ENCODE measurements at places on chromosomes 2 and 18.
A peak's percentile ranks its signal among the peaks of the same experiment; 100 is the strongest.

DNA sequence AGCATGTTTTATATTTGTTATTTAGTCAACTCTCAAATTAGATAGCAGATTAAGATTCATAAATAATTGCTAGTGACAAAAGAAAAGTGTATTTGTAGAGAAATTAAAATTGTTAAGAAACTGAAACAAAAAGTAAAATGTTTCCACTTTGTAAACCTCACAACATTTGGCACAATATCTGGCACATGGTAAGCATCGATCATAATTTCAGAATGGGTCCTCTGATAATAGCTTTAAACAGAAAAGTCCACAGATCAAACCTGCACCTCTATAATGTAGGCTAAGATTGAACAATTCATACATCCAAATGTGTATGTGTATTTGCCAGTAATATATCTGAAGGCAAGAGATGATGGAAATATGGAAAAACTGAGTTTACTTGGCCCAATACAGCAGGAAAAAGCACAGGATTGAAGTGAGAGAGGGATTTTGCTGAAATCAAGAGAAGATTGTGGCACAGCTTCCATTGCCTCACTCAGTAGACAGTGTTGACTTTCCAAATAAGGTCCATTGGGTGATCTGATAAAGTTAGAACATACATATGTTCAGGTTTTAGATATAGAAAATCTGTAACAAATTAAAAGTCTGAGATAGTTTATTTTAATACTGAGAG lies 39.4 kb downstream of the COBLL1 start:
- DNase-seq, result no peak

DNA sequence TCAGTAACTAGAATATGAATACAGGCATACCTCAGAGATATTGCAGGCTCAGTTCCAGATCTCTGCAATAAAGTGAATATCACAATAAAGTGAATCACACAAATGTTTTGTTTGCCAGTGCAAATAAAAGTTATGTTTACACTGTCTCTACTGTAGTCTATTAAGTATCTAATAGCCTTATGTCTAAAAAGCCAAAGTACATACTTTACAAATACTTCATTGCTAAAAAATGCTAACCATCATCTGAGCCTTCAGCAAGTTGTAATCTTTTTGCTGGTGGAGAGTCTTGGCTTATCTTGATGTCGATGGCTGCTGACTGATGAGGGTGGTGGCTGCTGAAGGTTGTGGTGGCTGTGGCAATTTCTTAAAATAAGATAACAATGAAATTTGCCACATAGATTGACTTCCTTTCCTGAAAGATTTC lies 159.4 kb downstream of the MYO1B start:
- DNase-seq, result no peak

GRCh38 chr2:105400138-105400540 lies 1.3 kb upstream of the FHL2 start:
- no peak for DNase-seq

DNA sequence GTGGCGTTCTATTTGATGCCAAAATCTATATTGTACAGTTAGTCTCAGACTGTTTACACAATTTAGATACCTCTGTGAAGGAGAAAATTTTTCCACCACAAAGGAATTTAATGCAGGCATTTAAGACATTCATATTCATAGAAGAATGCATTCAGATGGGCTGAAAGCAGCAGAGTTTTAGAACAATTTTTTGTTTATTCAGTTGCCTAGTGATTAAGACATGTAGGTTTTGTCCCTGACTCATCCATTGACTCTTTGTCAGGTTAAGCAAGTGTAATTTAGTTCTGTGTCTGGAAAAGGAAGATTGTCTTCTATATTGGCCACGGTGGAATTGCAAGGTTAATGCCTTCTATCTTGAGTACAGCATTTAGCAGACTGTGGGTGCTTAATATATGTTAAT lies 515.0 kb downstream of the PARD3B start:
- DNase-seq, result peak; percentile 10

DNA sequence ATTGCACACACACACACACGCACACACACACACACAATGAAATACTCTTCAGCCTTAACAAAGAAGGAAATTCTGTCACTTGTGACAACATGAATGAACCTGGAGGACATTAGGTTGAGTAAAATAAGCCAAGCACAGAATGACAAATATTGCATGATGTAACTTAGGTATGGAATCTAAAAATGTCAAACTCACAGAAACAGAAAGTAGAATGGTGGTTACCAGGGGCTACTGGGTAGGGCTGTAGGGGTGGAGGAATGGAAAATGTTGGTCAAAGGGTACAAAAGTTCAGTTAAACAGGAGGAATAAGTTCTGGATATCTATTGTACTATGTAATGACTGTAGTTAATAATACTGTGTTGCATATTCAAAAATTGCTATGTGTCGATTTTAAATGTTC lies 29.5 kb downstream of the SCN2A start:
- DNase-seq, result no peak

DNA sequence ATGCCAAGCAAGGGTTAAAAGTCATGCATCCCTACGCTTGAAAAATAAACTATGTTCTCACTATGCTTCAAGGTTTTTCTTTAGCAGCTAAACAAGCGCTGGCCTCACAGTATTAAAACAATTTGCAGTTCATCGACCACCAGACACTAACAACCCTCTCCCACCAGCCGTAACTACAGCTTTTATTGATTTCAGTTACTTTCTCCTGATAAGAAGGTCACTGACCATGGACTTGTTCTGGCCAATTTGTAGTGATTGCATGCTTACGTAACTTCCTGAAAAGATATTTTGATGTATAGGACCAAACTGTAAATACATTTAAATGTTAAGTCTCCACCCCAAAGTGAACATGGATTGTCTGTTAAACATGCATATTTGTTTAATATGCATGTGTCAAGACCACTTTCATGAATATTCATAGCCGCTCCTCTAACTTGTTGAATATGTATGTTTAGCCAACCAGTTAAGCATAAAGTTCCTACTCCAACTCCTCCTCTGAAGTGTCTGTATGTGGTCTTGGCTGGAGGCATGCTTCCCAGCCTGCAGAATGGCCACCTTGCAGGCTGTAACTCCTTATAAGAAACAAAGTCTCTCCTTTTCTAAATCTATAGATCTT lies 1.7 kb upstream of the THOC1 start:
- DNase-seq, result no peak

DNA sequence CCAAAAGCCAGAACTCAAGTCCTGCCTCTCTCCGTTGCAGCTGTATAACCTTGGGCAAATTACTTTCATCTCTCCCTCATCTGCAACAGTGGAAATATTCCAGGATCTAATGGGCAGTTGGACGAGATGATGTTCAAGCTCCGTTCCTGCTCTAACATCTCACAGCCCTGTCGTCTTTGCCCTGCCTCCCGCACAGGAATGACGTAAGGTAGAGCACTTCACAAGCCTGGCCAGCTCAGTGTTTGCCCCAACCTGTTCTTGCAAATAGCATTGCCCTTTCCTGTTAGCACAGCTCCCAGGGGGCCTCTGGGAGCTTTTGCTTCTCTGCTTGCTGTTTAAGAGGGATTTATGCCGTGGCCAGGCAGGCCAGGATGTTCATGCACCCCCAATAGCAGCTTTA lies 107.9 kb downstream of the KLHL29 start:
- no peak for DNase-seq

DNA sequence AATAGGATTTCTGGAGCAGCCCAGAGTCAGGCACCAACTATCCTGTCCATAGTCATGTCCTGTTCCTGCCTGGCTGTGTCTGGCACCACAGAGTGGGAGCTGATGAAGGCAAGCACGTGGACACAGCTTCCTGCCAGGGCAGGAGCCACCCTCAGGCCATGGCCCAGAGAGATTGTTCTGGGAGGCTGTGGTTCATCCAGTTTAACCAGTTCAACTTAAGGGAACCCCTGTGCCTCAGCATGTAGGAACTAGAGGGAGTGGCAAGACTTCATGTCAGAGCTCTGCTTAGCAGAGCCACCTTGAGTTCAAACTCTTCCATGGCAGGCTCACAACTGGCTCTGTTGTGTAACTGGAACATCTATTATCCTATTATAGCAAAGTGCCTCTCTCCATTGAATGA lies 73.2 kb upstream of the NCKAP5 start:
- DNase-seq, result peak; percentile 13

GRCh38 chr18:62663731-62664336 lies 51.5 kb upstream of the PHLPP1 start:
- no peak for DNase-seq

DNA sequence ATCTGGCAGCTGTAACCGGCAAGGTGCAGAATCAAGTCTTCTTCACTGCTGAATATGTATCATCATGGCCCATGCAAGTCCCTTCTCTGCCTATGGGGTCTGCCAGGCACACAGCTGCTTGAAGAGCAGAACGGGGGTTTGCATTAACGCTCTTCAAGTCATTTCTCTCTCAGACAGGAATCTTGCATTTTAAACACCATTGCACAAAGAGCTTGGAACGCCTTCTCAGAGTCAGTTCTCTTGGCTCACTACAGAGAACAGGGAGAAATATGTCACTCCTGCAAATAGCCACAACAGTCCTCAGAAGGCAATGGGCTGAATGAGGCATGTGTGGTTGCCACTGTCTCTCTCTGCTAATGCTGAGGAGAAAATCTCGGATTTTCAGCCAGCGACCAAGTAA lies 2173.5 kb upstream of the PIK3C3 start:
- DNase-seq, result no peak

- DNase-seq, result no peak
These were observed 110.5 kb downstream of the TSN start for GRCh38 chr2:121865914-121866313.

- DNase-seq, result no peak
These were observed 48.1 kb upstream of the SIGLEC15 start for GRCh38 chr18:45777393-45777792.

DNA sequence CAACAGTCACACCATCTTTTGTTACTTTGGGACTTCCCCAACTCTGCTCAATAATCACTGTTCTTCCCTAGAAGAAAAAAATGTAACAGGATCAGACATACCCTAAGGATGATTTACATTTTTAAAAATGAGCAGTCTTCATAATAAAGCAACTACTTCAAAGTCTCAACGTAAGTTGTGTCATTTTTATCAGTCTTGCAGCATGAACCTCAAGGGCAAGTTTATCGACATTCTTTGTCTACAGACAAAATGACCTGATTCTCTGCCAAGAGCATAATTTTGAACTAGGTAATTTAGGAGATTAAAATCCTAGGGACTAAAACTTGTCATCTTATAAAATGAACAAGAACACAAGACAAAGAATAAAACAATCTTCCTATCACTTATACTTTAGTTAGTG lies 2.3 kb downstream of the HSPD1 start:
- no peak for DNase-seq

GRCh38 chr2:239636808-239637207 lies 236.0 kb upstream of the HDAC4 start:
- no peak for DNase-seq

GRCh38 chr2:241739651-241740050 lies 5.2 kb downstream of the D2HGDH start:
- no peak for DNase-seq

GRCh38 chr2:74515981-74516633 lies 1.9 kb downstream of the TLX2 start:
- DNase-seq, result no peak

GRCh38 chr2:102253140-102253752 lies 58.1 kb upstream of the IL1RL1 start:
- no peak for DNase-seq

- no peak for DNase-seq
These were observed 108.6 kb upstream of the CWC22 start for GRCh38 chr2:180115675-180116074.

DNA sequence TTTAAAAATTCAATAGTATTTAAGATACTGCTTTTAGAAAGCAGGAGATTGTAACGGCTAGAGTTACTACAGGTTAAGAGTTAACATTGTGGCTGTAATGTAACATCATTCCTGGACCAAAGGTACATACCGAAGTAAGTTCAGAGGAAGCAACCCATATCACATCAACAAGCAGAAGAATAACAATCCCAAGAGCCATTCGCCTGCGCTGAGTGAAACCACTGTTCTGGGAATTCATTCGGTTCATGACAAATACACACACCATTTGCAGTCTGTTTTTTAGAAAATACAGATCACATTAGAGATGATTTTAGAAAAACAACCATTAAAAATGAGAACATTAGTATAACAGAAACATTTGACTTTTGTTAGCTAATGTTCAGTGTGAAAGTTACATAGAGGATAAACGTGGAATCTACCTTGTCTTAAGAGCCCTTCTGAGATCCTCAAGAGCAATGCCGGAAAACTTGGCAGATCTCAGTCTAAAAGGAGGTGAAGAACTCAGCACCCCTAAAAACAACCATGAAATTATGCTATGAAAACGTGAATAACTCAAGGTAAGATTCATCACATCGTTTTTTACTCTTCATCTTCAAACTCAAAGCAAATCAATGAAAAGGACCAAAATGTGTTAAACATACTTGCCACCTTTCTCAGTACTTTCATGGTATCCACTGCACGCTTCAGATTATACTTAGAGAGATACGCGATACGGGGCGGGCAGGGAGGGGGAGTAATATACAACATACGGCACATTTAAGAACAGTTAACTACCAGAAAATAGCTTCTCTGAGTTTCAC lies 1.2 kb downstream of the SLC35F5 start:
- peak; percentile 38 for DNase-seq

DNA sequence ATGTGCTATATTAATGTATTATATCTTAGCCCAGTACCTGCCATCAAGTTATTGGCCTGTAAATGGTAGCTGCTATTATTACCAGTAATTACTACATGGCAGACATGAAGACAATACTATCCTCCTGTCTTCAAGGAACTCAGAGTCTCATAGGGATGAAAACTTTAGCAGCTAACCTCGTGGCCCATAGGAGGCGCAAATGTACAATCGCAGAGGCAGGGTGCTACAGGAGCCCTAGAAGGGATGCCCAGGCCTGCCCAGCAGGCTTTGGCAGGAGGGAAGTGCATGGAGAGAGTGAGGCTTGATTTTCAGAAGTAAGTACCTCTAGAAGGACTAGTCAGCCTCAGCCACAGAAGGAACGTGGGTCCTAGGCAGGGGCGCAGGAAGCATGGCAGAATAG lies 44.7 kb upstream of the KIDINS220 start:
- DNase-seq, result peak; percentile 71

GRCh38 chr2:157938556-157938955 lies 62.4 kb upstream of the ACVR1 start:
- no peak for DNase-seq

DNA sequence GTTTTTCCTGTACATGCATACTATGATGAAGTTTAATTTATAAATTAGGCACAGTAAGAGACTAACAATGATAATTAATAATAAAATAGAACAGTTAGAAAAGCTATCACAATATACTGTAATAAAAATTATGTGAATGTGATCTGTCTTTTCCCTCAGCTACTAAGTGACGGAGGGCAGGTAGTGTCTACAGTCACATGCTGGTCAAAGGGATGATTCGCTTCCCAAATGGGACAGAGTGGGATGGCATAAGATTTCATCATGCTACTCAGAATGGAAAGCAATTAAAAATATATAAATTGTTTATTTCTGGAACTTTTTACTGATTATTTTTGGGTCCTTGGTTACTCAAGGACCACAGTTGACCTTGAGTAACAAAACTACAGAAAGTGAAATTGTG lies 71.5 kb downstream of the DAW1 start:
- DNase-seq, result no peak

DNA sequence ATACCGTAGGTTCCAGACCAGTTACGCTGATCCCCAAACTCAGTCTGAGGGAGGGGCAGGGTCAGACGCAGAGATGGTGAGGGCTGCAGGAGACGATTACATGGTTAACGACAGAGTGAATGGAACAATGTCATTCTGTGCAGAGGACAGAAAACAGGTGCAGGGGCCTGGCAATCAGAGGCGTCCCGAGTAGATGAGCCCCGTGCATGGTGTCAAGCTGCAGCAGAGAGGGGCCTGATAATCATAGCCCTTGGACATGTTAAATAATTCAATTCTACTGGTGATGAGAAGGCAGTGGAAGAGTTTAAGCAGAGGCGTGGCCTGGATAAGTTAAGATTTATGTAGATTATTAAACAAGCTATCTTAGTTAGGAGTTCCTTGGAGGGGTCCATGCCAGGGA lies 178.6 kb downstream of the MYT1L start:
- no peak for DNase-seq
